ENCODE measurements at places on chromosomes 6 and 20.

DNA sequence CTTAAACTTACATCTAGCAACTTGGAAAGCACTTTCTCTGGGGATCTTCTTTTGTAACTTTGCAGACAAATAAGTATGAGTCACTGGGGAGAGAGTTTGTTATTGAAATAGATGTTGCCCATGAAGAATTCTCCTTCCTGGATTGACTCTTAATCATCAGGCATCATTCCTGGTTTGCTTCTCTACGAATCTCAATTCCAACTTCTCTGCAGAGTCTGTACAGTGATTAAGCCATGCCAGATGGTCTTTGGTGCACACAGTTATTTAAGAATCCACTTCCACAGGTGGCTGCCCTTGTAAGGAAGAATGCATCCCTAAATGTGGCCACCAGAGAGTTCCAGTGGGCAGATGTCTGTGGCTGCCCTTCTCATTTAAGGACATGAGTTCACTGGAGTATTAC lies 25.7 kb downstream of the MYCT1 start:
- no peak for DNase-seq

DNA sequence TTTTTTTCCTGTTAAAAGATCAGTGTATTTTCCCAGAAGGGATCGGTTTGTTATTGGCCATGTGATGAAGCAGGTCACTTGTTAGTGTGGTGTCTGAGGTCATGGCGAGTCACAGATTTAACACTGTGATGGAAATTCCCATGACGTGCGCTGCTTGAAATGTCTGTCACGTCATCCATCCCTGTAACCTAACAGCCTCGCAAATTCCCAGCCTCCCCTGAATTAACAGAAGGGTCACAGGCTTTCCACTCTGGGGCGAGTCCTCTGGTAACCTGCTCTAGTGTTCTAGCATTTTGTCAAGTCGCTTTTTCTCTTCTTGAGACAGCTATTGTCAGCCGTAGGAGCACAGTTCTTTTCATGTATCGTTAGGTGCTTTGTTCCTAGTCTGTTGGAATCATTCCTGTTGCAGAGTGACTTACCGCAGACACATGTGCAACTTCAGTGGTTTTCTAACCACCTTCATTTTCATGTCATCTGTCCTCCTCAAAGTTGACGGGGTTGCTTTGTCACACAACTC lies 137.2 kb downstream of the MAP3K4 start:
- no peak for DNase-seq

GRCh38 chr6:133644548-133644891 lies 244.4 kb upstream of the TCF21 start:
- DNase-seq = no peak

DNA sequence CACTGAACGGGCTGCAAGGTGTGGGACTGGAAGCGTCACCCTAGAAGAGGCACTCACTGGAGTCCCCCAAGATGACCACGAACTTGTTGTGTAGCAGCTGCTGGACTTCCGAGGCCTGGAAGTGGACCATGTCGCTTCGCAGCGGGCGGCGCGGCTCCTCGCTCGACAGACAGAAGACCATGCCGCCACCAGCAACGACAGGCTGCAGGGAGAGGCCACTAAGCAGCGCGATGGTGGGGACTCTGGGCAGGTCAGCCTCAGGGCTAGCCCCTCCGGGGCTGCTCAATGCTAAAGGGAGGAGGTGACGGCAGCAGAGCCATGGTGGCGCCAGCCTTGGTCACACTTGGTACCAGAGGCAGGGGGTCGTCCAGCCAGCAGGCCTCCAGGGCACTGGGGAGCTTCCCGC lies 720 bp downstream of the PCED1A start:
- no peak for DNase-seq

DNA sequence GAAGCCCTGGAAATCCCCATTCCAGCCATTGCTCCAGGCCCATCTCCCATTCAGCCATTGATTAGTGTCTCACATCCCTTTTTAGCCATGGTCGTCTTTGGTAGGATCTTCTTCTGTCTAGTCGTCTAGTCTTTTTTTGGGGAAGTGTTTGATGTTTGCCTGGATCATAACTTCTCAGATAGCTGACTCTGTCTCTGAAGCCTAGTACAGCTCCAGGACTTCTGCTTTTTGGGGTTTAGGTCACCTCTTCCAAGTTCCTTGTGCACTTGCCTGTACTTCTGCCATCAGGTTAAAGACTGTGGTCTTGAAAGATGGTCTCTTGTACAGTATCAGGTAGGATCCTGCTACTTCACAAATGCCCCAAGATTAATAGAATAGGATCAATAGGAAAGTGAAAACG lies 553.5 kb downstream of the PKHD1 start:
- no peak for DNase-seq

GRCh38 chr20:53493311-53493857 lies 100.3 kb downstream of the ZNF217 start:
- no peak for DNase-seq

DNA sequence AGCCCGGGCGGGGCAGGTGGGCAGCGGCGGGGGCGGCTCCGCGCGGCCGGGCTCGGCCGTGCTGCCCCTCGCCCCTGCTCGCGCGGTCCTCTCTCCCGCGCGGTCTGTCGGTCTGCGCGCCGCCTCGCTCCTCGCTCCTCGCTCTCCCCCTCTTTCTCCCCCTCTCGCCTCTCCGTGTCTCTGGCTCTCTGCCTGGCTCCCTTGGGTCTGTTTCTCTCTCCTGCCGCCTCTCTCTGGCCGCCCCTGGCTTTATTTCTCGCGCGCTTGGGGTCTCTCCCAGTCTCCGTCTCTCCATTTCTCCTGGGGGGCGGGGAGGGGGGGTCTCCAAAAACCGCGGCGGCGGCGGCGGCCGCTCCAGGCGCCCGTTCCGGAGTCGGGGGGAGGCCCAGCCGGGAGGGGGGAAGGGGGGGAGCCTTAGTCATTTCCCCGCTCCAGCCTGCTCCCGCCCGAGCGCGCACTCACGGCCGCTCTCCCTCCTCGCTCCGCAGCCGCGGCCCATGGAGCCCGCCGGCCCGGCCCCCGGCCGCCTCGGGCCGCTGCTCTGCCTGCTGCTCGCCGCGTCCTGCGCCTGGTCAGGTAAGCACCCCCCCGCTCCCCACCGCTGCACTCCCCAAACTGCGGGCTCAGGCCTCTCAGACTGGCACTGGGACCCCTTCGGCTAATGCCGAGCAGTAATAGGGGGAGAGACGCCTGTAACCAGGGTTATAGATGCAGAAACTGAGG lies at the start of gene SIRPA:
Gene SIRPA (plus strand): TSS at position 457 of the 723 bp plus-strand sequence. CDS start 41 bp downstream, at position 498.
- DNase-seq = peak; percentile 78

DNA sequence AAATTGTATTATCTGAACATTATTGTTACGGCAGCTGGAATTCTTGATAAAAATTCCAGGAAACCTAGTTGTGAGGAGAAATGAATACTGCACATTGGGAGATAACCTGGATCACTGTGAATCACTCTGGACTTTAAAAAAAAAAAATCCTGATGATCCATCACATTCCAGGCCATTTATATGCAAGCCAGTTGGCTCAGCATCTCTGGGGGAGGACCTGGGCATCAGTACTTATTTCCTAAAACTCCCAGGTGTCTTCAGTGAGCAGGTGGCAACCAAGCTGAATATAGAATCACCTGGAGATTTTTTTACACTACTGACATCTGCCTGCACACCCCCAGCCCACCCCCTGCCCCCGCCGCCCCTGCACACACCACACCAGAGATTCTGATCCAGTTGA lies 39.1 kb upstream of the SIRT5 start:
- DNase-seq = no peak

GRCh38 chr6:25154034-25154596 lies 125.1 kb upstream of the CARMIL1 start:
- DNase-seq = no peak

DNA sequence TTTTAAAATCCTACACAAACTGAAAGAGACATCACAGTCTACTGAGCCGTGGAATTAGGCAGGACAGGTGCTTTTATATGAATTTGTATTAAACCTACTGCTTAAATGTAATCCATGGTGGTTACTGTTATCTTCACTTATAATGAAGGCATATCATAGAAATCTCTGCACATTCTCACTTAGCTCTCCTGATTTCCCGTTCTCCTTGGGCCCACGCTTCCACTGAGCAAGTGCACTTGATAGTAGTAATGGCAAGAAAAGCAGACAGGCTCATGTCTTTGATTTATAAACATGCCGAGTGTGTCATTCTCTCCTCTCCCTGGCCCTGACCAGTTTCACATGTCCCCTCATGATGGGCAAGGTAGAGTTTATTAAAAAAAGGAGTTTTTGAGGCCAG lies 186.3 kb downstream of the HIVEP2 start:
- DNase-seq = no peak

DNA sequence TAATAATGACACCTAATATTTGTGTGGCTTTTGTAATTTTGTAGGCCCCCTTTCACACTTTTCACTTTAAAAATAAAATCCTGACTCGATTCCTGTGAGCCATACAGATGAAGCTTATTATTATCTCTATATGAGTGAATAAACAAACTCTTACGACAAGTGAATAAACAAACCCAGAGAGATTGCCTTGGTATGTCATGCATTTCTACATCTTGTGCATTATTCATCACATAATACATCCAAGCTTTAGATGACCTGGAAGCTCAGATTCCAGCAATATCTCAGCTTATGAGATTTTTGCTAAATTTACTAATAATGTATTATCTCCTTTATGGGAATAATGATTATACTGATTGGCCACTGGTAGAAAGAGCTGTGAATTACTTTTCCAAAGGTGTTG lies 248.2 kb downstream of the TBX18 start:
- DNase-seq = no peak

- DNase-seq = peak; percentile 44
Observed at GRCh38 chr6:37314487-37315156, 39.2 kb upstream of the RNF8 start.

GRCh38 chr6:12174878-12175277 lies 115.3 kb upstream of the EDN1 start:
- no peak for DNase-seq

DNA sequence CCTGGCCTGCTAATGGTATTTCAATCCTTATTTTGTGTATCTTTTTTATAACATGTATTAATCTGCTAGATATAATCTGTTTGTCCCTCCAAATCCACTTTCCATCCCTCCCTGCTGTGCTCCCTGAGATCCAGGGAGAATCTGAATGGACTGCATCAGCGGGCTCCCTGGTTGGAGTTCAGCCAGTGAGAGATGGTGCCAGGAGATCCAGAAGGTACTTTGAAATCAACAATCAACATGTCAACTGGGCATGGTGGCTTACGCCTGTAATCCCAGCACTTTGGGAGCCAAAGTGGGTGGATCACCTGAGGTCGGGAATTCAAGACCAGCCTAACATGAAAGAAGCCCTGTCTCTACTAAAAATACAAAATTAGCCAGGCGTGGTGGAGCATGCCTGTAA lies 4.4 kb downstream of the ATF6B start:
- DNase-seq = no peak

DNA sequence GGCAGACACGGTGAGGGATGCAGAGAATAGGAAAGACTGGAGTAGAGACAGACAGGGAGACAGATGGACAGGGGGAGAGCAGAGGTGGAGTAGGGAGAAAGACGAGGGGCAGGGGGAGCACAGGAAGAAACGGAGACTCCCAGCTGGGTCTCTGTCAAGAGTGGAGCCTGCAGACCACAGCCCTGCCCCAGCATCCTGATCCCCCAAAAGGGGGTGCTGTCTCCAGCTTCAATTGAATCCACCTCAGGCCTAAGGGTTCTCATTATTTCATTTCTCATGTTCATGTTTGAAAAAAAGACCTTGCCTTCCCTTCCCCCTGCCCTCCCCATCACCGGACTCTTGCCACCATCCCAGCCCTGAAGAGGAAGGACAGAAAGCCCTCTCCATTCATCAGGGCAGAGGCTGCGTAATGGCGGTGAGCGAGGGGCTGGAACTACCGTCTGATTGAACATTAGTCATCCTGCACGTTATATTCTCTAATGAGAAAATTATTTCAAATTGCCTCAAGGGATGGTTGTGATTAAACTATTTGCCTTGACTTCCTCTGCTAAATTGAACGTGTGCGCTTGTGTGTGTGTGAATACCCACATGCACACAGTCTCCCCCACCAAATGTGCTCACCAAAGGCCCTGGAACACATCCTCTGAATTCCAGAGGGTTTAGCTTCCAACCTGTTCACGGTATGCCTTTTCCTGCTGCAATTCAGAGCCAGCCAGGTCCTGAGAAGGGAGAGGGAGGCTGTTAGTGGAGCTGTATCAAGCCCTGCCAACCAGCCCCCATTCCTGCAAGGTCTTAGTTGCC lies 98.3 kb downstream of the CDC5L start:
- no peak for DNase-seq

DNA sequence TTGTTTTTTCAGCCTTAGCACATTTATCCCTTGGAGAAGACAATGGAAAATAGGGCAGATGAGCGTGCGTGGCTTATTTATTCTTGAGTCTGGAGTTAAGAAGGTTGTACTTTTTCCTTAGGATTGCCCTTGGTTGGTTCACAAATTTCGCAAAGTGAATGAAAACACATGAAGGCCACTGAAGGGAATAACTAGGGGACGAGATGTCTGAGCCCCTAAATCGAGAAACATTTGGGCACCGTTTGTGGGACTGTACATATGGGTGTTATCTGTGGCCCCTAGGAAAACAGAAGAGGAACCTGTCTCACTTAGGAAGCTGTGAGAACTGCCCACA lies 19.4 kb upstream of the TRIM27 start:
- DNase-seq = no peak

DNA sequence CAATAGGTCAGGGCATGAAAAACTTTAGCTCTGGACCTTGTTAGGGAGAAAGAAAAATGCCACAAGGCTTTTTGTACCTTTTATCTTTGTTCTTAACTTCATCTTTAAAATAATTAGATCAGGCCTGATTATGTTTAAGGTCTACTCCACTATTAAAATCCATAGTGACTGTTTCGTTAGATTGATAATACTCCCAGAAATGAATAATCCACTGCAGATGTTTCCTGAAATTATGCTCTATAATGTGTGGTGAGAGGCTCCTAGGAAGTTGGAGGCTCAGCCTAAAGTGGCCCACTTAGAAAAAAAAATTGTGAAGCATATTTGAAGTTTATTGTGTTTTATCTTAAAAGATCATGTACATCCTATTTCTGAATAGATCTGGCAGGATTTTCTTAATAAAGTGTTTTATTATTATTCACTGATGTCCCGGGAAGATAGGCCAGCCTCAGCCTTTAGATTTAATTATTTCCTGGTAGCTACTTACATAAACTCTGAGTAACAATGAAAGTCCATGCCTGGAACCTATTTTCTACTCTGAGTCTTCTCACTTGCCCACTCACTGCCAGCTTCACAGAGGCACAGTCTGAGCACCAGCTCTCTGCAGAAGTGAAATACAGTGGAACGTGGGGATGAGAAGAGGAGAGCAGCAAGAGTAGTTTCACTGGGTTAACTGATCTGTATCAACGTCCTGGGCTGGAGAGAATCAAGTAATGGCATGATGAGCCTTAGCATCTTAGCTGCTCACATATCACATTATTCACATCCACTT lies 126.8 kb upstream of the TMEM170B start:
- no peak for DNase-seq

- DNase-seq = no peak
Observed at GRCh38 chr20:19838468-19838867, 80.4 kb downstream of the RIN2 start.

GRCh38 chr6:14016432-14016831 lies 91.7 kb downstream of the RNF182 start:
- DNase-seq = no peak

DNA sequence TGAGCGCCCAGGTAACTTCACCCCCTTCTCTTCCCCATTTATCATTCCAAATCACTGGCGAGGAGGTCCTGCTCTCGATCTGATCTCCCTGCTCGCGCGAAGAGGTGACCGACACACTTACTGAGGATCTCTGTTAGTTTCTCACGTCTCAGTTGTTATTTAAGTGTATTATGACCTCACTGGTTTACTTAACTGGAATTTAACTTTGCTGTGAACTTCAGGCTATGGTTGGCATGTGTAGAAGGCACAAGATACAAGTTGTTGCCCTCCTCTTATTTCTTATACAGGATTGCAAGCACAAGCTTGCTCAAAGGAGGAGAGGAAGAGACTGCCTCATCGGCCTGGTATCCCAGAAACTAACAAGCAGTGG lies 1.2 kb downstream of the RNF217 start:
- peak; percentile 19 for DNase-seq

Data from HTR-8/SVneo (cell line).